Activated naive CD4-positive, alpha-beta T cell (primary cell): ENCODE measurements at places on chromosomes 5 and 9.

DNA sequence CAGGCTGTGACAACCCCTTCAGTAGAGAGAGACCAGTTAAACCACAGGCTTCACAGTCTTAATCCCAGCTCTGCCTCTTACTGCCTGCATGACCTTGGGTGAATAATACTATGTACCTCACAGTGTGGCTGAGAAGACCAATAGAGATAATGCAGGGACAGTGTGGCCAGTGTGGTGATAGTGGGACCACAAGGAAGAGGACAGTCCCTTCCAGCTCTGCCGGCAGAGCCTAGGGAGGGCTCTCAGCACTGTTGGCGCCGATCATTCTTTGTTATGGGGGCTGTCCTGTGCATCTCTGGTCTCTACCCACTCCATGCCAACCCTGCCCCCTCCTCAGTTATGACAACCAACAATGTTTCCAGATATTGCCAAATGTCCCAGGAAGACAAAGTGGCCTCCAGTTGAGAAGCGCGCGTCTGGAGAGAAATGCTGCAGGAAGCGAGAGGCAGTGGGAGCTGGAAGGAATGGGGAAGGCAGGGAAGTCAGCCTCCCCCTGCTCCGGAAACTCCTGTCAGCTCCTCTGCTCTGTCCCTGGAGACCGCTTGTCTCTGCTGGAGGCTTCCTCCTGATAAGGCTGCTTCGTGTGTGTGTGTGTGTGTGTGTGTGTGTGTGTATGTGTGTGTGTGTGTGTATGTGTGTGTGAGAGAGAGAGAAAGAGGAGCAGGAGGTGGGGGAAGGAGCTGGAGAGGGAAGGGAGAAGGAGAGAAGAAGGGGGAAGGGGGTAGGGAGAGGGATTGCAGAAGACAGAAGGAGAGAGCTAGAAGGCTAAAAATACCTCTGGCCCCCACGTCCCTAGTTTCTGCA is 31.8 kb upstream of the FABP6 start:
- DNase-seq, result no peak

DNA sequence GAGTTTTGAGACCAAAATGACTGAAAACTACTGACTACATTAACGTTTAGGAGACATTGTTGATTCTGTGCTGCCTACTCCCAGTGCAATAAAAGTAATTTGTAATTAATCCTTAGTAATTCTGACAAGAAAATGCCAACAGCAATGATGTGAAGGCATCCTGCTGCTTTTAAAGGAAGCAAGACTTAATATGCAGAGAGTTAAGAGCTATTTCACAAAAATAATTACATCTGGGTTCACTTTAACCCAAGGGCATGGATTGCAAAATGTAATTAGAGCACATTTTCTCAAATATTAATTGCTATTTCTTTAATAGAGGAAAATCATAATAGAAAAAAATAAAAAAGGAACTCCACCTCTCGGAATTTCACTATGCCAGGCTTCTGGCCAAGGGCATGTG is 22.7 kb upstream of the TNFSF8 start:
- no peak for DNase-seq

- DNase-seq, result no peak
Measured at GRCh38 chr5:43016217-43016779, 23.8 kb downstream of the ANXA2R start.

- DNase-seq, result no peak
Measured at GRCh38 chr5:159181152-159181551, 28.2 kb downstream of the RNF145 start.

DNA sequence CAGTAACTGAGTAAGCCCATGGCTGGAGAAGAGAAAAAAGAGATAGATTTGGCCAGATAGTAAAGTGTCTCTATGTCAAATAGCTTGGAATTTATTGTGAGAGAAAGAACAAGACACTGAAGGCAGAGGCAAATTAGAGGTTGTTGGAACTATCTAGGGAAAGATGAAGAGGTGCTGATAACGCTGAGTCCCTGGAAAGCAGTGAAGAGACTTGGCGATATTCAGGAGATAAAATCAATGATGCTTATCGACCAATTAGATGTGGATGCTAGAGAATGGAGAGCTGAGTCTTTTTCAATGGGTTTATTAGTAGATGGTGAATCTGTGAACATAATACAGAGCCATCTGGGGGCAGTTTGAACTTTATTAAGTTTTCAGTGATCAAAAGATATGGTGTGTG is 48.6 kb upstream of the GABRA1 start:
- no peak for DNase-seq

DNA sequence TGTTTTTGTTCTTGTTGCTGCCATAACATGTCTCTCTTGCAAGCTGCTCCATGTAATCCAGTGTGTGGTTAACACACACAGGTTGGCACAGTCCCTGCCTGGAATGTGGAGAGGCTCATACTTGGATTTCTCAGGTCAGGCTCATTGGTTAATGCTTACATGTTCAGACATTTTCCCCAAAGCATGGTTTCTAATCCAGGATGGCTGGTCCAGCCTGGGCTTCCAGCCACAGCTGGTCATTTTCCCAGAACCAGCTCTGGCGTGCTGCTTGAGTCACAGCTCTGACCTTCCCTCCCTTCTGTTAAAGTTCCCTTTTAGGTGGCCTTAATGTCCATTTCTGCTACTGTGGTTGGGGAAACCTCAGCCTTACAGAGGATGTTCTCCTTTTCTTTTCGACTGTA is 294.3 kb downstream of the TAF11L14 start:
- no peak for DNase-seq

DNA sequence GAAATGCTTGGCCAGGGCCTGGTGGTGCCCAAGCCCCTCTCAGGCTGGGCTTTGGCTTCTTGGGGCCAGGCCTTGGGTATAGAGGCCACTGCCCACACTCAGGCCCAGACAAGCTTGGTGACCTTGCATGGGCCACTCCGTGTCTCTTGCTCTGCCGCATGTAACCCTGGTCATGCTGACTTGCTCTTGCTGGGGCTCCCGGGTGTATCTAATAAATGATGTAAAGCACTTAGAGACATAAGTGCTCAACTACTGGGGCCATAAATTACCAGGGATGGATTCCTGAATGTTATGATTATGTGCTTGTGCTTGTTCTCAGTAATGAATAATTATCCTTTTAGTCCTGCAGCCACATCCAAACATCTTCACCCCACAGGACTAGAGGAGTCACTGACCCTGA is 54.0 kb downstream of the C5orf15 start:
- no peak for DNase-seq
